NCI-H1417 treated with DMSO at 0.1 percent for 48 hours (cell line): ENCODE measurements at places on chromosomes 12 and 14.

- DNase-seq = no peak
Observed at GRCh38 chr12:95413576-95413975, 60.4 kb upstream of the METAP2 start.

DNA sequence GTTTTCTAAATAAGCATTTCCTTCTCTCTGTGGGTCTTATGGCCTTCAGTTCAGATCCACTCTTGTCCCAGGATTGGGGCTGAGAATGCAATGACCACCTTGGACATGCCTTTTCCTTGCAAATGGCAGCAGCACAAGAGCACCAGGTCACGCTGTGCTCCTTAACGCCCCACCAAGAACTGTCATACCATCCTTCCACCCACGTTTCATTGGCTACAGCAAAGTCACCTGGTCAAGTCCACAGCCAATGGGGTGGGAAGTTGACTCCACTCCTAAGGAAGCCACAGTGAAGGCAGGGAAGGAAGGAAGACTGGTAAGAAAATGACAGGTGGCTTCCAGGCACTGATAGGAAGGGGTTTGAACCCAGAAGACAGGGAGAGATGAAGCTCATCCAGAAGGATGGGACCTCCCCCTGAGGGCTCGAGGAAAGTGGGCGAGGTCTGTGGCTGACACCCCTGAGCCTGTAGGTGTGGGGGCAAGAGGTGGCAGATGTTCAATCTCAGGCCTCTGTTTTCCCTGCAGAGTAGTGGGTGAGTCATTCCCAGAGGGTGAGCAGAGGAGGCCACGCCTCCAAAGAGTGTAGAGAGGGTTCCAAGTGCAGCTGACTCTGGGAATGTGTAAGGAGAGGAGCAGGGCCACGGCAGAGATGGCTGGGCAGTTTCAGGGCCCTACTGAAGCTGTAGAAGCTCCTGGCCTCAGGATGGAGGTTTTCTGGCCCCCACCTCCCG, 113.5 kb upstream of the VRK1 start:
- no peak for DNase-seq

DNA sequence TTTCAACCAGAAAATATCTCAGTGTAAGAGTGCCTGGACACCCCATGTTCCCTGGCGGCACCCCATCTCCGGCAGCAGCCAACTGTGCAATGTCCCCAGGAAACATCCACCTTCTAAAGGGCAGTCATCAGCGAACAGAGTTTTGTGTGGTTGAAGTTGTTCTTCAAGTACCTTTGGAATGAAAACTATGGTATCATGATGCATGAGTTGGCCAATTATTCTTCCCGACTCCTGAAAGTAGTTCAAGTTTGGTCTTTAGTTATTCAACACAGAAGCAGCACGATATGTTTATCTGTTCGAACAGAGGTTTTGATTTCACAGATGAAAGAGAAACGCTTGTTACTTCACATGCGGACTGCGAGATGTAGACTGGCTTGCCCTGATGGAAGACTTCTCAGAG, 21.1 kb upstream of the TTC7B start:
- no peak for DNase-seq

- DNase-seq = no peak
Observed at GRCh38 chr12:38389614-38390013, 73.0 kb downstream of the ALG10B start.

GRCh38 chr12:34402228-34402898, 380.1 kb downstream of the ALG10 start:
- DNase-seq = no peak

DNA sequence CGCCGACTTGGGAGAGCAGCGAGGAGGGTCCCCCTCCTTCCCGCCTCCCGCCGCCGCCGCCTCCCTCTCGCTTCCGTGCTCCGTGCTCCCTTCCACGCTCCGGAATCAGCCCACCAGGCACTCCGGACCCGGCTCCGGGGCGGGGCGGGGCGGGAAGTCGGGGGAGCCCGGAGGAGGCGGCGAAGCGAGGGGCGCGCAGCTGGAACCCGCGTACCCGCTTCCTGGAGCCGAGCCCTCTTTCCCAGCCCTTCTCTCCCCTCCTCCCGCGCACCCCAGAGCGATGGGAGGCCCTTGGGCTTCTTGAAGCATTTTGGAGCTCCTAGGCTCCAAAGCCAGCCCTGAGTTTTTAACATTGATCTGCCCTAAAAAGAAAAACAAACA, at the start of gene SYNDIG1L:
Gene SYNDIG1L (minus strand): TSS at position 9 of the 381 bp plus-strand sequence. CDS start 16,466 bp downstream, outside the sequence.
- DNase-seq = no peak

DNA sequence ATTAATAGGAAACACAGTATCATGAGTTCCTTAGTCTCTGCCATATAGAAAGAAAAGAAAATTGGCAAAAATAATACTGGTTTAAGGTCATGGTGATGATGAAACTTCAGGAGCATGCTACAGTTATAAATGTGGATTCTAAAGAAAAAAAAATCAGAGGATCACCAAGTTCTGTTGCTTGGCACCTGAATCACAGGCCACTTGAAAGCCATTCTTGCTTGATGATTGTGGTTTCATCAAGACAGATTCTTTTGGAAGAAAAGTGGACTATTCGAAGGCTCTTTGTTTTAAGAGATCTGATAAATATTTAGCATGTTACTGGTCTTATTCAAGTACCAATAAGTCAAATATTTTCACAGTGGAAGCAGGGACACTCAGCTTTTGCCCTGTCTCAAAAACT, 148.9 kb downstream of the SAMD4A start:
- DNase-seq = no peak

GRCh38 chr14:53896726-53897125, 59.9 kb downstream of the BMP4 start:
- DNase-seq = no peak

GRCh38 chr14:102140027-102140749, 491 bp downstream of the WDR20 start:
- no peak for DNase-seq

DNA sequence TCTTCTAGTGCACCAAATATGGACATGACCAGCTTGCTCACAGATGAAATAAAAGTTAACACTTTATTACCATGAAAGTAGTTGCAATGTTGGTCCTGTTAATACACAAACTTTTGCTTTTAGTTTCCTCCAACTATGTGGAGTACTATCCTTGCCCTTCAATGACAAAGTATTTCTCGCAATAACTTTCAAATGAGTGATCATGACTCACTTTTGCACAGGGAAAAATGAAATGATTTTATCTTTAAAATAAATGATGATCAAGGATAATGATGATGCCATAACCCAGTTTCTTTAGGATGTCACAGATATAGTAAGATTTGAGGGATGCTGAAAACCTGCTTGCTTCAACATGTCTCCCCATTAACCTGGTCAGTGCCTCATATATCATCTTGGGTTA, 254.0 kb upstream of the KITLG start:
- no peak for DNase-seq

DNA sequence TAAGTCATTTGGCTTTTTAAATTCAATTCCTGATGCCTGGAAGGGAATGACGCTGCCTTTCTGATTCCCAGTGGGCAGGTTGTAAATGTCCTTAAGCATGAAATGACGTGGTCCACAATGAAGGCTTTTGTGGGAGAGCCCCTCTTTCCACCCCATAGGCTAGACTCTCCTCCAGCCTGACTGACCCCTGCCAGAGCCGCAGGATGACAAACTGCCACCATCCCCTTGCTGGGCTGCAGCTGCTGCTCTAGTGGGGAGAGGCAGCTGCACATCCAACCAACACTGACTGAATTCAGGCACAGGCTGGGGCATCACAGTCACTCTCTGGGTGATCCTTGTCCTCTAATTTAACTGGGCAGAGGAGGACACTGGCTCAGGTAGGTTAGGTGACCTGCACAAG, 6.3 kb downstream of the TSPAN11 start:
- no peak for DNase-seq

GRCh38 chr12:30622509-30622908, 73.2 kb downstream of the IPO8 start:
- no peak for DNase-seq

DNA sequence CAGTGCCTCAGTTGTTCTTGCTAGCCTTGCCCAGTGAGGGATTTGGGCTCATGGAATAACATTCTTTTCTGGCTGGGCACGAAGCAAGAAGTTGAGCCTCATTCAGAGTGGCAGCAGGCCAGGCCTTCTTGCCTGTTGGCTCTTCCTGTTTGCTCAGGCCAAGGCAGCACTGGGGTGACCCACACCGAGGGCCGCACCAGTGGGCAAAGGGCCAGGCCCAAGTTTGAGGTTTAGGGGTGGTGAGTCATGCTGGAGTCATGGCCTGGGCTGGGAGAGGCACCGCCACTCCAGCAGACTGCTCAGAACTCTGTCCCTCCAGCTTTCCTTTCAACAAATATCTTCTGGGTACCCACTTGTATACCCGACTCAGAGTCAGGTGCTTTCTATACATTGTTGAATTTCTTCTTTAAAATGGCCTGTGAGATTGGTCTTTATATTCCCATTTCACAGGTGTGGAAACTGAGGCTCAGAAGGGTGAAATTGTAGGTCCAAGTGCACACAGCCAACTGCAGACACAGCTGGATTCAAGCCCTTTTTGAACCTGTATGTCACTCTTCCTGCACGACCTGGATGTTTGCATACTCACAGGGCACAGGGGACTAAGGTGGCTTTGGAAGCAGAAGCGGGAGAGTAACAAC, 279.4 kb downstream of the FOXN3 start:
- DNase-seq = no peak

GRCh38 chr12:56206452-56207166, 15.1 kb downstream of the RNF41 start:
- no peak for DNase-seq

- no peak for DNase-seq
Observed at GRCh38 chr12:59059088-59059935, 139.0 kb upstream of the LRIG3 start.

DNA sequence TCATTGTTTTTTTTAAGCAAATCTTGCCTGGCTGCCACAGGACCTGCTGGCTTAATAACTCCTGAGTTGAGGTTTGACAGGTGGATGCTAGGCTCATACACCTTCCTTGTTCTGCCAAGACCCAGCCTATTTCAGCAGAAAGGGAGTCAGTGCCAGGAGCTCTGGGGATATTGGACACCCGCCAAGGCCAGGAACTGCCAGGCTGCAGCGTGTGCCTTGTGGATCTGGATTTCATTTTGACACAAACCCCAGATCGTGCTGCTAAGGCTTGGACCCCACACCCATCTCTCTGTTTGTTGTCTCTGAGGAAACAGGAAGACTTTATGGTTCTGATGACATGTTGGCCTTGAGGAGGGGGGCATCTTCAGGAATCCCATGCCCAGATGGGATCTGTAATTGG, 44.4 kb upstream of the PRIMA1 start:
- no peak for DNase-seq

- DNase-seq = no peak
Observed at GRCh38 chr12:111596985-111597830, 1.9 kb downstream of the ATXN2 start.

GRCh38 chr12:68792952-68793351, 15.0 kb upstream of the MDM2 start:
- DNase-seq = no peak

DNA sequence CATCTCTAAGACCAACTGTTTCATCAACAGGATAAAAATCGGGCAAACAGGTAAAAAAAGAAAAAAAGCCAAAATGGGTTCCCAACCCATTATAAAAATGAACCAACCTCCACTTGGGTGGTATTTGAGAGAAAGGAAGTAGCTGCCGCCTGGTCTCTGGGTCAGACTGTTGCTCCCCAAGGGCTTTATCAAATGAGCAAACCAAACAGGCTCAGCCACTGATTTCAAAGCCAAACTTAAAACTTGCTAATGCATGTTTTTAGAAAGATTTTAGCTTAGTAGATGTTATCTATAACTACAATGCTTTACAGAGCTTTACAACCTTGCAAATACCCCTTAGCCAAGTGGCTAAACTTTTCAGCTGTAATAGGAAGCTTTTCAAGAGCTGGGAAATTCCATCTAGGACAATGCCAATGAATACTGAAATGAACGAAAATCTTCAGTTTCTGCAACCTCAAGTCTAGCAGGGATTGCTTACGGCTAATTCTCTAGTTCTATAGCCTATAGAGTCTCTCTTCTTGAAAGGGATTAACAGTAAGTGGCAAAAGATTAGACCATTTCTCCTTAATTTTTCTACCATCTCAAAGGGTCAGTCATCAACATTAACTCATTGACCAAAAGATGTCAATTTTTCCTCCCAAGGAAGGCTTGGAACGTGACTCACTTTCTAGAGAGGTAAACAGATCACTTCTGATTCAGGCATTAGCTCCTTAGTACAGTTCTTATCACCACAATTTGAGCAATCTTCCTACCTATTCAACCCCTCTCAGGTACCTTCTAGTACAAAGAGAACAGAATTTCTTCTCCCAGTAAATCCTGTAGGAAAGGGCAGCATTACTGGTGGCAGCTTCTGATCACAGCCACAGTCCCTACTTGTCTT, 4.2 kb downstream of the PPM1H start:
- no peak for DNase-seq

DNA sequence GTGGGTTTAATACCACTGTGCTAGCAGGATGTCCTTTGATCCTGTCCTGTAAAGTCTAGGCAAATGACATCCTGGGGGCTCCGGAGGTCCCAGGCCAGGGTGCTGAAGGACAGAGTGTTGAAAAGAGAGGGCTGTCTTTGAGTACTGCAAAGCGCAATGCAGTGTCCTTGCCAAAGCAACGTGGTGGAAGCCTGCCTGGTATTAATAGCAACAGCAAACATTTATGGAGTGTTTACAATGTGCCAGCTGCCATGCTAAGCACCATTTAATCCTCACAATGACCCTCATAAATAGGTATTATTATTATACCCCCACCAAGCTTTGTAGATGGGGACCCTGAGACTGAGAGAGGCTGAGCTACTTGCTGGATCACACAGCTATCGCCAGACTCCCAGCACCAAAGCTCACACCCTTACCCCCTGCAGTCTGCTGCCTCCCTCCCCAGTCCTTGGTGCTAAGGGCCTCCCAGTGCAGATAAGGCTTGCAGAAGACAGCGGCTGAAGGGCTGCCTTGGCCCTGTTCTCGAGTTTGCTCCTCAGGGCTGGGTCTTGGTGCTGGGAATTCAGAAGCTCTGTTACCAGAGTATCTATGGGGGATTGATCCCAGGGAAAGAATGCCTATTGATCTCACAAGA, 427.7 kb downstream of the FUT8 start:
- DNase-seq = peak; percentile 79

DNA sequence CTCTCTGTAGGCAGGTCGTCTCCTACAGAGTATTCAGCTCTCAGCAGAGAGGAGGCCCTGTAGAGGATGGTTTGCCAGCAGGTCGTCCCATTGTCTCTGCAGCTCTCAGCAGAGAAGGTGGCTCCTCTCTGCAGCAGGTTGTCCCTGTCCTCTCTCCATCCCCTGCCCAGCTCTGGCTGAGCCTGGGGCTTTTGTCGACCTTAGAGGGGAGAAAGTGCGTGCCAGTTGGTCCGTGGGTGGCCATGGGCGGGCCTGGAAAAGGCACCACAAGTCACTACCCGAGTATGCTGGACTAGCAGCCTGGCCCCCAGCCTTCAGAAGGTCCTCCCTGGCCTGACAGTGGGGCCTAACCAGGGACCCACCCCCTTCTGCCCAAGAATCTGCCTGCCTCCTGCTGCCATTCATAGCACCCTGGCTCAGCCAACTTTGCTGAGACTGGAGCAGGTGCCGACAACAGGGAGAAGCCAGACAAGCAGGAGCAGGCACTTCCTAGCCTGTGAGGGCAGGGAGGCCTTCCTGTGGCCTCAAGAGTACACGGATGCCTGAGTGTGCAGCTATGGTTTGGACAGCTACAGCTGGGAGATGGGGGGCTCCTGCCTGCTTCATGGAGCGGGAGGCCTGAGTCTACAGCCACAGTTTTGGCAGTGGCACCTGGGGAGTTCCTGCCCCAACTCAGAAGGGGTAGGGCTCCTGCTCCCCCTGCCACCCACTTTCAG, 59.7 kb upstream of the KCNH3 start:
- DNase-seq = no peak

GRCh38 chr12:76242813-76243550, 105.2 kb downstream of the BBS10 start:
- DNase-seq = no peak

- no peak for DNase-seq
Observed at GRCh38 chr14:93160353-93160801, 24.3 kb downstream of the MOAP1 start.

- DNase-seq = no peak
Observed at GRCh38 chr14:87632796-87633195, 360.2 kb downstream of the GALC start.
